ENCODE measurements at places on chromosomes 12 and 14.

GRCh38 chr14:104882325-104882973 is 17.4 kb downstream of the CEP170B start:
- H3K27ac ChIP-seq = no peak overlapping the region
- H3K27me3 ChIP-seq = no peaks in the 10 kb centered on the region

GRCh38 chr14:100190126-100190525 is 30.7 kb upstream of the DEGS2 start:
- H3K36me3 ChIP-seq = no peaks in the 10 kb centered on the region
- H3K27ac ChIP-seq = no peak overlapping the region
- H3K4me3 ChIP-seq = no peak overlapping the region
- H3K27me3 ChIP-seq = no peaks in the 10 kb centered on the region
- peaks cover 16% of the 10 kb centered on the region for H3K4me1 ChIP-seq
- DNase-seq = no peak

- no peaks in the 10 kb centered on the region for H3K27me3 ChIP-seq
- no peak overlapping the region for H3K4me3 ChIP-seq
- DNase-seq = no peak
- no peak overlapping the region for H3K27ac ChIP-seq
- no peaks in the 10 kb centered on the region for H3K4me1 ChIP-seq
- no peaks in the 10 kb centered on the region for H3K36me3 ChIP-seq
These were observed 18.9 kb upstream of the CMKLR1 start for GRCh38 chr12:108357834-108358579.

GRCh38 chr12:12381982-12382381 is 25.1 kb downstream of the BORCS5 start:
- no peaks in the 10 kb centered on the region for H3K36me3 ChIP-seq
- peaks cover 13% of the 10 kb centered on the region for H3K4me1 ChIP-seq
- H3K4me3 ChIP-seq = no peak overlapping the region

DNA sequence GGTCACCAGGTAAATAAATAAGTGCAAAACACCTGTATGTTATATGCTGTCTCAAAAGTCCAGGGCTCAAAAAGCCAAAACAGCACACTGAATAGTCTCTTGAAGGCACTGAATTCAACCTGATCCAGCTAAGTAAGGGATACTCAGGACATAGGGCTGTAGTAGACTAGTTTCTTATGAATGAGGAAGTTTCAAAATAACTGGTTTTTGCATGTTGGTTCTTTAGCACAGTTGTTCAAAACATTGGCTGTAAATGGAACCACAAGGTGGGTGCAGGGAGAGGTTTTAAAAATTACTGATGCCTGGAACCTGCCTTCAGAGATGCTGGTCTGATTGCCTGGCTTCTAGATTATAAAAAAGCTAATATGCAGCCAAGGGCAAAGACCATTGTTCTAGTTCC is 34.1 kb downstream of the NDUFA12 start:
- no peak overlapping the region for H3K4me3 ChIP-seq
- no peak for DNase-seq
- H3K27me3 ChIP-seq = no peaks in the 10 kb centered on the region
- H3K4me1 ChIP-seq = peaks cover 4% of the 10 kb centered on the region

- DNase-seq = no peak
- H3K4me3 ChIP-seq = no peak overlapping the region
- no peaks in the 10 kb centered on the region for H3K36me3 ChIP-seq
- H3K4me1 ChIP-seq = peaks cover 3% of the 10 kb centered on the region
- H3K27me3 ChIP-seq = peaks cover 5% of the 10 kb centered on the region
- H3K27ac ChIP-seq = no peak overlapping the region
These were observed 44.4 kb downstream of the PRMT8 start for GRCh38 chr12:3535431-3535841.

GRCh38 chr14:69625299-69626131 is 14.1 kb downstream of the SUSD6 start:
- no peak for DNase-seq
- no peak overlapping the region for H3K4me3 ChIP-seq
- H3K4me1 ChIP-seq = peaks cover 8% of the 10 kb centered on the region
- H3K36me3 ChIP-seq = no peaks in the 10 kb centered on the region
- H3K27me3 ChIP-seq = no peaks in the 10 kb centered on the region

DNA sequence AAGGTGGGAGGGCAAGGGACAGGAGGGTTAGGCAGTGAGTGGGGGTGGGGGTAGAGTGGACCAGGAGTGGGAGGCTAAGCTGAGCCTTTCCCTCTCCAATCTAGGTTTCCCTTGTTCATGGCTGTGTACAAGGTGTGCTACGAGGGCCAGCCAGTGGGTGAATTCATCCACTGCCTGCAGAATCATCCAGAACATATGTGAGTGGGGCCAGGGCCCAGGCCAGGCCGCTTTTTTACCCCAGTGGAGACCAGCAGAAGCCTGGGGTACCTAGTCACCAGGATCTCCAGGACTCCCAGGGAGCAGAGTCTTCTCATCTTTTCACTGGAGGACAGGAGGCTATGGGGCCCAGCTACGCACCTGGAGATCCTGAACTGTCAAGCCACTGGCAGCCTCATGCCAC is 2.7 kb upstream of the COX14 start:
- H3K4me3 ChIP-seq = no peak overlapping the region
- no peaks in the 10 kb centered on the region for H3K27me3 ChIP-seq

- no peak for DNase-seq
- H3K27me3 ChIP-seq = no peaks in the 10 kb centered on the region
- no peaks in the 10 kb centered on the region for H3K4me1 ChIP-seq
- H3K4me3 ChIP-seq = no peak overlapping the region
- no peaks in the 10 kb centered on the region for H3K36me3 ChIP-seq
These were observed 101.2 kb downstream of the CNTN1 start for GRCh38 chr12:40793471-40793870.

GRCh38 chr12:4322726-4323125 is 1.7 kb downstream of the TIGAR start:
- H3K27ac ChIP-seq = no peak overlapping the region
- DNase-seq = no peak
- no peaks in the 10 kb centered on the region for H3K27me3 ChIP-seq

DNA sequence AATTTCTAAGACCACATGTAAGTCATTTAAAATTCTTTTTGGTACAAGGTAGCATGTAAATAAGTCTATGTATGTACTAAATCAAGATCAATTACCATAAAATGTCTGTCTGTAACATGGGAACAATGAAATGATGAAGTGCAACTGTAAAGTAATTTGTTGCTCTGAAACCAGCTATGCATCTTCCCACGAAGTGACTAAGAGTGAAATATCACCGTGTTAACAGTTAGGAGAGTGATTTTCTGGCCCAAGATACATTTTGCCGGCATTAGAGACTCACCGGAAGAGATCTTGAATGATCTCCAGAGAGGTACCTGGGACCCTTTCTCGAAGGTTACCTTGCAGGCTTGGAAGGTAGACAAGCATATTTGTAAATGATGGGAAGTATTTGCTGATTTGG is 105.8 kb downstream of the SAMD4A start:
- H3K4me3 ChIP-seq = no peak overlapping the region
- H3K27me3 ChIP-seq = no peaks in the 10 kb centered on the region
- no peak overlapping the region for H3K27ac ChIP-seq
- peaks cover 27% of the 10 kb centered on the region for H3K4me1 ChIP-seq
- DNase-seq = no peak

GRCh38 chr14:68389943-68390342 is 402.9 kb downstream of the ZFP36L1 start:
- DNase-seq = no peak
- no peaks in the 10 kb centered on the region for H3K36me3 ChIP-seq
- H3K4me1 ChIP-seq = peaks cover 47% of the 10 kb centered on the region
- no peak overlapping the region for H3K27ac ChIP-seq

- H3K27me3 ChIP-seq = no peaks in the 10 kb centered on the region
- no peaks in the 10 kb centered on the region for H3K36me3 ChIP-seq
- no peaks in the 10 kb centered on the region for H3K4me1 ChIP-seq
- H3K27ac ChIP-seq = no peak overlapping the region
- no peak overlapping the region for H3K4me3 ChIP-seq
These were observed 69.2 kb upstream of the LTA4H start for GRCh38 chr12:96104566-96104965.

GRCh38 chr14:65320661-65321308 is 91.7 kb upstream of the FUT8 start:
- H3K27me3 ChIP-seq = no peaks in the 10 kb centered on the region
- peaks cover 4% of the 10 kb centered on the region for H3K4me1 ChIP-seq
- peak overlapping the region; percentile 3 for H3K27ac ChIP-seq
- no peak overlapping the region for H3K4me3 ChIP-seq

- H3K27ac ChIP-seq = no peak overlapping the region
- H3K36me3 ChIP-seq = no peaks in the 10 kb centered on the region
- no peak for DNase-seq
- H3K27me3 ChIP-seq = no peaks in the 10 kb centered on the region
- H3K4me3 ChIP-seq = no peak overlapping the region
These were observed 101.3 kb downstream of the SLC6A15 start for GRCh38 chr12:84811291-84811690.

- no peaks in the 10 kb centered on the region for H3K36me3 ChIP-seq
- no peak for DNase-seq
- peaks cover 7% of the 10 kb centered on the region for H3K4me1 ChIP-seq
- no peaks in the 10 kb centered on the region for H3K27me3 ChIP-seq
- H3K4me3 ChIP-seq = no peak overlapping the region
These were observed 41.1 kb downstream of the GRIP1 start for GRCh38 chr12:66637699-66638301.

DNA sequence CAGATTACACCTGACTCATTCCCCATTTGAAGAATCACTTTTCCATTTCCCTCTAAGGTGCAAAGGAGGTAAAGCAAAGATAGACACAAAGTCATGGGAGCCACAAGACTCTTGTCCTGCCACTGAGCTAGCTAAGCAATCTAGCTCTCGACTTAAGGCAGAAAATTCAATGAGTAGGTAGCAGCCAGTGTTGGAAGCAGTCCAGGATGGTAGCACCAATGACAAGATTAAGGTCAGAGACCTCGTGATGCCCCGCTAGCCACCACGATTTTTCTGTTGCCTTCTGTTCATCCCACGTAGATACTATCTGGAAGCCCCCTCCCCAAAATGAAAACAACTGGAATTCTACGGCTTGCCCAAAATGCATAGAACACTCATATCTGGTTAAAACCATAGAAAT is 1.4 kb downstream of the VAMP1 start:
- H3K27ac ChIP-seq = no peak overlapping the region
- no peaks in the 10 kb centered on the region for H3K27me3 ChIP-seq
- no peak for DNase-seq
- H3K4me3 ChIP-seq = no peak overlapping the region

GRCh38 chr12:2018391-2018790 is 14.1 kb upstream of the DCP1B start:
- H3K36me3 ChIP-seq = no peaks in the 10 kb centered on the region
- no peak overlapping the region for H3K27ac ChIP-seq
- DNase-seq = no peak
- no peaks in the 10 kb centered on the region for H3K27me3 ChIP-seq
- peaks cover 6% of the 10 kb centered on the region for H3K4me1 ChIP-seq

- no peaks in the 10 kb centered on the region for H3K4me1 ChIP-seq
- no peak overlapping the region for H3K4me3 ChIP-seq
- DNase-seq = no peak
- no peak overlapping the region for H3K27ac ChIP-seq
- H3K36me3 ChIP-seq = no peaks in the 10 kb centered on the region
- no peaks in the 10 kb centered on the region for H3K27me3 ChIP-seq
These were observed 23.8 kb upstream of the STRAP start for GRCh38 chr12:15858353-15858752.

DNA sequence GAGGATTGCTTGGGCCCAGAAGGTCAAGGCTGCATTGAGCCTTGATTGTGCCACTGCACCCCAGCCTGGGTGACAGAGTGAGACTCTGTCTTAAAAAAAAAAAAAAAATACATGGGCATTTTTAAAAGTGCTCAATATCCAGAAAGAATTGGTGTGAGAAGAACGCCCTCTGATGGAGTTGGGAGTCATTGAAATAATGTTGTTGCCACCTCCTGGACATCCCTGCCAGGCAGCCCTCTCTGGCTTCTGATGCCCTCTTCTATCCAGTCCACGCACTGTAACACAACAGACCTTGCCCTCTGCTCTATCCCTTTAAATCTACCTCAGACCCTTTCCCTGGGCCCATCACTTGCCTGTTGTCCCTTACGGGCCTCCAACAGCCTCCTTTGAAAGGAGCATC is 4.9 kb downstream of the PTGDR start:
- DNase-seq = no peak
- H3K4me3 ChIP-seq = no peak overlapping the region
- peaks cover 37% of the 10 kb centered on the region for H3K27me3 ChIP-seq

DNA sequence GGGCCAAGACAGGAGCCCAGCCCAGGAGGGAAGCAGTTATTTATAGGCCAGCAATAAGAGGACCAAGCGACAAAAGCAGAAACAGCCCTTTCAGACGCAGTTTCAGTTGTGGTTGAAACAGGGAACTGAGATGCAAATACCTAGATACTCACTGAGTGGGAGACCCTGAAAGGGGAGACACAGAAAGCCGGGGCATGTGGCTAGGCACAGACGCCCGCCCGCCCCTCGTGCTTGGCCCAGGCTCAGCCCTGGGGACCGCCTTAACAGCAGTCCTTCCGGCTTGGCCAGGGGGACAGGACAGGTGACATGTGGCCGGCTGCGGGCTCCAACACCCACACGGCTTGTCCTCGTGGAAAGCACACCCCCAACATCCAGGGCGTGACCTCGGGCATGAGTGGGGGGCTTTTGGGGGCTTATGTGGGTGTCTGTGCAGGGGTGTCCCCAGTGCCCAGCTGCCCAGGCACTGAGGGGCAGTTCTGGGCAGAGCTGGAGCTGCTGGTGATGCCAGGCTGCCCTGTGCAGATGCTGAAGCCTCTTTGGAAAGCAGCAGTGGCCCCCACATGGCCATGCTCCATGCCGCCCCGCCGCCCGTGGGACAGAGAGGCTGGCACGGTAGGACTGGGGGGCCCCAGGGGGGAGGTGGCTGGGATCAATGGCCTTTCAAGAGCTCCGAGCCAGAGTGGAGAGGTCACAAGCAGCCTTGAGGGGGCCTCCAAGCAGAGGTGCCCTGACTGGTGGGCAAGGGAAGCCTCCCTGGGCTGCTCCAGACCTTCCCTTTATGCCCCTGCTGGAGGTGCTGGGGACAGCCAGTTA is 2.1 kb downstream of the PLD4 start:
- H3K4me3 ChIP-seq = no peak overlapping the region
- H3K4me1 ChIP-seq = no peaks in the 10 kb centered on the region

- DNase-seq = no peak
- peak overlapping the region; percentile 85 for H3K27ac ChIP-seq
- H3K27me3 ChIP-seq = no peaks in the 10 kb centered on the region
- no peak overlapping the region for H3K4me3 ChIP-seq
These were observed 151.9 kb upstream of the ATF7IP start for GRCh38 chr12:14213542-14213941.

DNA sequence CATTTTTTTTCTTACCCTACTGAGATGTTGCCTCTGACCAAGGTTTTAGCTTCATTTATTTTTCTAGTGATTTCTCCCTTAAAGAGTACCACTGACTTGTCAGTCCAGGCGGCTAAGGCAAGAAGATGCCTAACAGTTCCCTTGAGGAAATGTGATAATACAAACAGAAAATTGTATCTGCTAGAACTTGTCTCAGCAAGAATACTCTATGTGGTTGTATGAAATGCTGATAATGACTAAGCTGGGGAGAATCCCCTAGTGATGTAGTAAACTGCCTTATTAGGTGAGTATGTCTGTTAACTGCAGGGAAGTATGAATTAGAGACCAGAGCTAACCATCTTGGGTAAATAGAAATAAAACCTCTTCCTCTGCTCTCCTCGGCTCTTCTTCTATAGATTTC is 6.7 kb downstream of the C12orf54 start:
- DNase-seq = peak; percentile 11
- H3K27ac ChIP-seq = peak overlapping the region; percentile 56
- no peaks in the 10 kb centered on the region for H3K36me3 ChIP-seq
- H3K4me1 ChIP-seq = no peaks in the 10 kb centered on the region
- H3K4me3 ChIP-seq = no peak overlapping the region
- H3K27me3 ChIP-seq = no peaks in the 10 kb centered on the region
